ENCODE measurements at places on chromosomes 12 and 14. TPM values are rescaled to one million over a fixed set of nuclear protein-coding genes. Genes with fewer than 3 reads are reported as not detected.
A peak's percentile ranks its signal among the peaks of the same experiment; 100 is the strongest.

GRCh38 chr12:108567406-108568337, 5.3 kb downstream of the ISCU start:
- no peak overlapping the region for H3K4me3 ChIP-seq
- H3K4me1 ChIP-seq, result peaks cover 18% of the 10 kb centered on the region
- no peak for DNase-seq
- H3K27ac ChIP-seq, result no peak overlapping the region

- H3K27me3 ChIP-seq, result no peaks in the 10 kb centered on the region
- H3K36me3 ChIP-seq, result no peaks in the 10 kb centered on the region
- H3K4me3 ChIP-seq, result no peak overlapping the region
- H3K4me1 ChIP-seq, result no peaks in the 10 kb centered on the region
- no peak for DNase-seq
Observed at GRCh38 chr14:88870777-88871176, 46.3 kb downstream of the TTC8 start.

DNA sequence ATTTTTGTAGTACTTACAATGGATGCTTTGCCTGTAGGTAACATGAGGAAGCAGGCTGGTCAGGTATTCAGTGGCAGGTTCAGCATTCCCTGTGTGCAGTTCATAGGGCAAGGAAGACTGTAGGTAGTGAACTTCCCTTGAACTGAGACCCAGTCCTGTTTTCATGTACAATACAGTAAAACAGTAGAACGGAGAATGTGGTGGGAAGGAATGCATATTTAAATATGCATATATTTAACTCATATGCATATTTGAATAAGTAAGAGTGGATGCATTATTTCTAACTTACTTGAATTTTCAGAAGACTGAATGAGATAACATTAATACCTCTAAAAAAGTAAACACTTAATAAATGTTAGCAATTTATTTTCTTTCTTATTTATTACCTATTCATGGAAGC, 147.6 kb upstream of the FLRT2 start:
- no peak overlapping the region for H3K27ac ChIP-seq
- H3K4me1 ChIP-seq, result no peaks in the 10 kb centered on the region
- DNase-seq, result no peak
- no peaks in the 10 kb centered on the region for H3K27me3 ChIP-seq
- H3K36me3 ChIP-seq, result no peaks in the 10 kb centered on the region

DNA sequence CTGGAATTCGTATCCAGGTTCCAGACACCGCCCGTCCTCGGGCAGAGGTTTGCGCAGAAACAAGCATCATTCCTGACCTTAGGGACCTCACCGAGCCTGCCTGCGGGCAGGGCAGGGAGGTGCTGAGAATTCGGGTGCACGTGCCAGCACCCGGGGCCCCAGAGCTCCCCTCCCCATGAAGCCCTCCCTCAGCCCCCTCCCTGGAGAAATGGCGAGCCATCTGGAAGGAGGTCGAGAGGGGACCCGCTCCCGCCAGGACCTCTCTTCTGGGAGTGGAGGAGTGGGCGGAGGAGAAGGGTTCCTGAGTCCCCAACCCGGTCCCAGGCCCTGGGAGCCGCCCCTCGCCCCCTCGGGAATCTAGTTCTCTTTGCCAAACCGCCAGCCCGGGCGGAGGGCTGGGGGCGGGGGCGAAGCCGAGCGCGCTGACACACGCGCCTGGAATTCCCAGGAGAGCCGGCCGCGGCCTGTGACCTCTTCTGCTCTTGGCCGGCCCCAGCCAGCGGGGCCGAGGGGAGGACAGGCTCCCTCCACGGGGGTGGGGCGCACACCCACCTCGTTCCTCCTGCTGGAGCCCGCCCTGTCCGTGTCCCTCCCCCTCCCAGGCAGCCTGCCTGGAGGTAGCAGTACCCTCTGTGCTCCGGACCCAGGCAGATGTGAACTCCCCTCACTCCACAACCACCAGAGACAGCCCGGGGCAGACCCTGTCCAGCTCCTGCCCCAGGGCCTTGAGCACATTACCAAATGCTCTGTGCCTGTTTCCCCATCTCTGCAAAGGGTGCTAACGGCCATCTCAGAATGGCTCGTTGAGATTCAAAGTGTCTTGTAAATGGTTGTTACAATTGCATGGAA, 23.0 kb upstream of the GPR132 start:
- peak overlapping the region; percentile 80 for H3K4me3 ChIP-seq
- peaks cover 55% of the 10 kb centered on the region for H3K4me1 ChIP-seq
- peak overlapping the region; percentile 80 for H3K27ac ChIP-seq
- DNase-seq, result peak; percentile 93

MBIP gene
- total RNA-seq, result 13.8 TPM

- no peak overlapping the region for H3K4me3 ChIP-seq
- no peaks in the 10 kb centered on the region for H3K4me1 ChIP-seq
- H3K27ac ChIP-seq, result no peak overlapping the region
- DNase-seq, result no peak
Observed at GRCh38 chr12:54616933-54617680, 17.6 kb downstream of the LACRT start.

GRCh38 chr12:48182631-48183030, 813 bp upstream of the CCDC184 start:
- H3K27ac ChIP-seq, result no peak overlapping the region
- H3K4me3 ChIP-seq, result no peak overlapping the region
- H3K4me1 ChIP-seq, result no peaks in the 10 kb centered on the region
- H3K36me3 ChIP-seq, result no peaks in the 10 kb centered on the region
- H3K27me3 ChIP-seq, result peaks cover 20% of the 10 kb centered on the region
- no peak for DNase-seq

Measured in PC-9 (cell line).